Urothelium cell line (cell line): ENCODE measurements at places on chromosomes 11 and 22.

- no peak for DNase-seq
Observed at GRCh38 chr11:130534551-130534950, 86.1 kb downstream of the ADAMTS15 start.

- DNase-seq = peak; percentile 8
Observed at GRCh38 chr11:127105593-127106541, 105.3 kb upstream of the KIRREL3 start.

DNA sequence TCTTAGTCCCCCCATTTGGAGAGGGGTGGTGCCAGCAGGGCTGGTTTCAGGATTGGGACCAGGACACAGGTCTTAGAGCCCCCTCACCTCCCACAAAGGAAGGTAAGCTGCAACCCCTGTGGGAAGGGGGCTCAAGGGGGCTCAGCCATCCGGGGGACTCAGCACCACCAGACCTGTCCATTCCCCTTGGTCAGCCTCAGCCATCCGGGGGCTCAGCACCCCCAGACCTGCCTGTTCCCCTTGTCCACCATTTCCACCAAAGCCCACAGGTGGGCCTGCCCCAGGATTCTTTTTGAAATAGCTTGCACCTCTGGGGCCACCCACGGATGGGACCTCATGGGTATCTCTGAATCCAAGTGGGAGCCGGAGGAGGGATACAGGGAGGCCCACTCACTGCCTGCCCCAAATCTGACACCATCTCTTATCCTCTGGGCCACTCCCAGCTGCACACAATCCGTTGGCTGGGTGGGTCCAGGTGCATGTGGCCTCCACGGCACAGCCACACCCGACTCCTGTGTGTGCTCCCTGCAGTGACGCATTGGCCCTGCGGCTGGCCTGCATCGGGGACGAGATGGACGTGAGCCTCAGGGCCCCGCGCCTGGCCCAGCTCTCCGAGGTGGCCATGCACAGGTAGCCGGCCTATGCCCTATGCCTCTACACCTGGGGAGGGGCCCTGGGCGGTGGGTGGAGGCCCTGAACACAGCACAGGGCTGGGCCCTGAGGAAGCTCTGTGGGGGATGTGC is 15.9 kb downstream of the MCAT start:
- DNase-seq = peak; percentile 74

- no peak for DNase-seq
Observed at GRCh38 chr11:12655842-12656241, 18.4 kb upstream of the TEAD1 start.

GRCh38 chr11:32053151-32053888 is 37.6 kb upstream of the RCN1 start:
- no peak for DNase-seq

DNA sequence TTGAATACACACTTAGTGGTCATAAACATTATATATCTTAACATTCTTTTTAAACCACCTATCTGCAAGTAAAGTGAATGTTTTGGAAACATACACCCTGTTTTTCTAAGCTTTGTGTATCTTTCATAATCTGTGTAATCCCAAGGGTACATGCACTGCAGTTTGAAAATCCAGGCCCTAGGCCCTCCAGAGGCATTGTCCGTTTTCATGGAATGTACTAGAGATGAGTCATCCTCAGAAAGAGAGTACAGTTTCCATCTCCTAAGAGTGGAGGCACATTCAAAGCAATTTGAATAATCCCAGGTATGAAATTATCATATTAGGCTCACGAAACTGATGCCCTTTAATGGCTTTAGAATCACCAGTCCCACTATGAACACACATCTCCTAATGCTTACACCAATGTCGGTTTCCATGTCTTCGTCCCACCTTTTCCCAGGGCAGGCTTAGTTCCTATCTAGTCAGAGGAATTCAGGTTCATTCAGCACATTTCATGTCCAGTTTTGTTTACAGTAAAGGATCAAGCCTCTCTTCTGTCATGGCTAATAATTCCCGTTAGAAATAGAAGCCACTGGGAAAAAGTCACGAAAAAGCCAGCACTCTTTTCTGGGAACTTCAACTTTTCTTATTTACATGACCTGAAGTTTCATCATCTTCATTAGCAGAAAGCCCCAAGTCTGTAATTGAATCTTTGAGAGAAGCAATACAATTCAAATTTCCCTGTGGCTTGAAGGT is 39.5 kb upstream of the CD44 start:
- DNase-seq = peak; percentile 62

GRCh38 chr11:92954003-92954402 is 15.4 kb upstream of the MTNR1B start:
- no peak for DNase-seq
